Caki2 (cell line): ENCODE measurements at places on chromosomes 16 and 17.

DNA sequence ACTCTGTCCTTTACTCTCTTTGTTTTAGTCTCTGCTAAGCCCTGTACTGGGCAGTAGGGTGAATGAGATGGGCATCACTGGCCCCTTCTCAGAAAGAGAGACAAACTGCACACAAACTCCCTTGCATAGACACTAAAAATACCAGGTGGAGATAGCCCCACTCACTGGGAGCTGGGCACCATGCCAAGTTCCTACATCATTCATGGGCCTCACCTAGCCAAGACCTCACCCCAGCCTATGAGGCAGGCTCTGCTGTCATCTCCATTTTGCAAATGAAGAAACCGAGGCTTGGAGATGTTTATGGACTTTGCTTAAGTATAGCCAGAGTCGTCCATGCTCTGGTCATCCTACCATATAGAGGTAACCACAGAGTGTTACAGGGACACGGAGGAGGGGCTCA lies 499.8 kb upstream of the CDH11 start:
- no peak for DNase-seq

DNA sequence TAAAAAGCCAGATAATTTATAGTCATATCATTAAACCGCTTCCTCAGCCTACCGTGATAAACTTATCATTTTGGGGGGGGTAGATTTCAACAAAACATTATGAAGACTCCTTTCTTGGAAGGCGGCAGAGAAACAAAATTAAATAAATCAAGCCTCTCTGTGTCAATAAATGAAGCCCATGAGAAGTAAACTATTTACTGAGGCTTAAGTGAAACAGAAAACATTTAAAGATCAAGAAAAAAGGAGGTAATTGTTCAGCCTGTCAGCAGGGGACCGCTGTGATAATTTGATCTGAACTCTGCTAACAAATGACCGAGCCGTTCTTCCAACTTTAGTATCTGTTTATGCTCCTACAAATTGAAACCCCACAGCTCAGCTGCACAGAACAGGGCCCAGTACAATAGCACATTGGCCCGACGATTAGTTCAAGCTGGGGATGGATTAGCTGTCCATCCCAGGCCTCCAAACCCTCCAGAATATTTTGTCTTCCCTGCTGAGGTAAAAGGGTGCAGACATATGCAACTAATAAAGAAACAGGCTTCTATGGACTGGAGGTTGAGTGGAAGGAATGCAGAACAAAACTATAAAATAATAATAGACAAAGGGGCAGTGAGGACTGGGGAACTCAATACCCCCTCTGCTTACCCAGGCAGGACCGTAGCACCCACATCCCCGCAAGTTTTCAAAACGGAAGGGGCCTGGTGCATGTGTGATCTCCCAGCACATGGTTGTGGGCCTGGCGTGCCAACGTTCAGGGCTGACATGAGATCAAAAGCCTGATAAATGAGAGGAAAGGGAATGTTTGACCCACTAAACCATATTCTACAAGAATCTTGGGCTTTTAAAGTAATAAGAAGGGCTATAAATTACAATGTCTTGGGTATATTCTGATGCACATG lies 298.1 kb upstream of the IRX5 start:
- DNase-seq, result no peak

DNA sequence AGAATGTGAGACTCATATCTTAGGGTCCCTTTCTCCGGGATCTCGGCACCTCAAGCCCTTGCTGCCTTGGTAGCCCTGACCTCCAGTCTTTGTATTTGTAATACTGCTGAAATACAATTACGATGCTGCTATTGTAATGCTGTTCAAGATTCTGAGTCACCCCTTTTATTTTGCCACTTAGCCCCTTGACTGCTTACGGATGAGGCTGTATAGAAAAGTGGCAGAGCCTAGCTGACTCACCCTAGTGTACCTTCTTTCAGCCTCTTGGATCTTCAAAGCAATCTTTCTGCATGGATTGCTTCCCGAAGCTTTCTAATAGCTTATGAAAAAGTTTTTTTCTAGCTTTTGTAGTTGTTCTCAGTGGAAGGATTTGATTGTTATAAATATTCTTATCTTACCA lies 187.9 kb downstream of the KCNJ2 start:
- DNase-seq, result no peak

- no peak for DNase-seq
These were observed 15.5 kb upstream of the RBFOX3 start for GRCh38 chr17:79626156-79626890.

DNA sequence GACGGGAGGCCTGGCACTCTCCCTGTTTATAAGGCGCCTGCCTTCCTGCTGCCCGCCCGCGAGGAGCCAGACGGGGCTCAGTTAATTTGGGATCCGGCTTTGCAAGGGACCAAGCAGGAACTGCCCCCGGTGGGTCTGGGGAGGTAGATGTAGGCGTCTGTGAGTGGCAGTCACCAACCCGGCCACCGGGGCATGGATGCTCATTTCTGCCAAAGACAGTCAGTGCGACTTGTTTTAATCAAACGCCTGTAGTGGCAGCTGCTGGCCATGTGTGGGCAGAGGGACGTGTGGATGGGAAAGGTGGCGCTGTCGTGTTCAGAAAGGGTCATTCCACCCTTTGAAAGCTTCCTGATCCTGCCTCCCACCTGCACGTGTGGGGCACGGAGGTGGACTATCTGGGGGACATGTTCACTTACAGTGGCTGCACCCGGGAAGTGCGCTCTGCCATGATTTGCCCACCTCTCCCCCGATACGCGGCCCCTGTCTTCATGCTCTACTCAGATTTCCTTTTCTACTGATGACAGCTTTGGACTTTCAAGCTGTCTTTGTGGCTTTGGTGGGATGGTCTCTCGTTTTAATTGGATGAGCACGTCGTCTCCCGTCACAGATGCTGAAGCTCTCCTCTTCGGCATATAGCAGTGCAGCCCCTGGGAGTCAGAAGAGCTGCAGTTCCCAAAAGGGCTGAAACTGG lies 60.3 kb upstream of the CIBAR2 start:
- DNase-seq, result no peak
